ENCODE measurements at places on chromosomes 6 and 20.

DNA sequence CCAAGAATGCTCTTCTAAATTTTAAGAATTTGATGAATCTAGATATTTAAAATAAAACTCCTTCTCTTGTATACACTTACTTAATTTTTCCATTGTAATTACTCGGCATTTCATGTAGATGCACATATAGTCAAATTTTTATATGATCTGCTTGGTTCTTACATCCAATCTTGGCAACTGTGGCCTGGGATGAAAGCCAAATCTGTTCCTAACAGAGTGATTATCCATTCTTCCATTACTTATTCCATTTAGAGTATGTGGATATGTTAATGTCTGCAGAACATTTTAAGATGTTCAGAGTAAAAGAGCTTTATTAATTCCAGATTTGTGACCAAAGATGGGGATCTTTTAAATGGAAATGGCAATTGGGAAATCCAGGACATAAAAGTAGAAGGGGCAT, 144.1 kb upstream of the PDE7B start:
- no peak for DNase-seq

DNA sequence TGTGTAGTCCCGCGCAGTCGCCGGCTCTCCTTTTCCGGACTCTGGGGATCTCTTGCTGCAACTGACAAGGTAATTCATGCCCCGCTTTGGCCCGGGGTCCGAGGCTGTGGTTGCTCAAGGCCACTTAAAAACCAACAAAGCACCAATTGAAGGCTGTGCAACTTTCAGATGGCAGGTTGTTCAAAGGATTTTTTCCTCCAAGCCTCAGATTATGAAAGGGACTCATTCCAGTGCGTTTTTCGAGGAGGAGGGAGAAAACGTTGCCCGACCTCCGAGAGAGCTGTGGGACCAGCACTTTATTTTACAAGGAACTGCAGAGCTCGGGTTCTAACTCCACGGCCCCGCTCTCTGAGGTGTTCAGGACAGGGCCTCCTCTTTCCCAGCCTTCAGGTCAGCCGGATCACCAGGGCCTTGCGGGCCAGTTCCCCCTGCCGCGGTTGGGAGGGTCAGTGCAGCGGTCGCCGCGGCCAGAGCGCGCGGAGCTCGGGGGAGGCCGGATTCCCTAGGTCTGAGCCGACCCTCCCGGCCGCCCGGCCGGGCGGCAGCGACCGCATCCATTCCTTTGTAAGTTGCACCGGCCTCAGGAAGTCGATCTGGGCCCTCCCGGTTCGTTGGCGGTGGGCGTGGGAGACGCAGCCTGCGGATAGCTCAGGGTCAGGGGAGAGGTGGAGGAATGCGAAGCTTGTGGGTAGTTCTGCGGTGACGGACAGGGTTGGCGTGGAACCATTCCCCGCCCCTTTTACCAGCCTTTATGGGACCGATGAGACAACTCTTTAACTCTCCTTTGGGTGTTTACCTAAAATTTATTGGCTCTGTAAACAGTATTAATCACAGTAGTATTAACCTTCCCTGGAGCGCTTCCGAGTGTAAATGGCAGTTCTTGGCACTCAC, 1.6 kb downstream of the UTRN start:
- DNase-seq: peak; percentile 81

DNA sequence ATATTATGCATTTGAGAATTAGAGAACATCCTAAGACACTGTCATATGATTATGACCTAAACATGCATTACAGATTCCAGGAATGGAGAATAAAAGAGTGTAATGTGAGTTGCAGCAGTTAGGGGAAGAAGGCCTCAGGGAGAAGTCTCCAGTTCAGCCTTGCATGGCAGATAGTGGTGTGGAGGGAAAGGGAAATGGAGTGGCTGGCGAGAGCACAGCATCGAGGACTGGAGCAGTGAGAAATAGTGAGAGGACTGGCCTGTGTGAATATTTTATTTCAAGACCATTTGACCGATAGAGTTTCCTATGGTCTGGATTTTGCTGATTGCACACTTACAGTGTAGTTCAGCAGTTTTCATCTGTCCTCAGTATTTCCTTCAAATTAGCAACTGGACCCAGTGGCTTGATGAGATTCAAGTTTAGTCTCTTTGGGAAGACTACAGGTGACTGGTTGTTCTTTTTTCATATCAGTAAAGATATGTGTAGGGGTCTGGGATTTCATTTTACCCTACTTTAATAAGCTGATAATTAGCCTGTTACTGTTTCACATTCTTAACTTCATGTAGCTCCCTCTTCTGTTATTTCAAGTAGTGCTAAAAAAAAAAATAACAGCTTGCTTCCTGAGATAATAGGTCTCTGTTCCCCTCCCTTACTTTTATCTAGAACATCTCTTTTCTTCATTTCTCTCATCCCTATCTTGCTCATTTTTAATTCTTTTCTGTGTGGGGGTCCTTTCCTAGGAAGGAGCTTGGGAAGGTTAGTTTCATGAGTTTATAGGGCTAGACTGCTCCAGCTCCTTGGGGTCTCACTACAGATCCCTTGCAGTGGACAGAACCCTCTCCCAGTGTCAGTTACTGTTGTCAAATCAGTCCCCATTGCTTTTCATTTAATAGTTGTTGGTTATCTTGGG, 27.9 kb downstream of the BLTP3A start:
- DNase-seq: no peak

DNA sequence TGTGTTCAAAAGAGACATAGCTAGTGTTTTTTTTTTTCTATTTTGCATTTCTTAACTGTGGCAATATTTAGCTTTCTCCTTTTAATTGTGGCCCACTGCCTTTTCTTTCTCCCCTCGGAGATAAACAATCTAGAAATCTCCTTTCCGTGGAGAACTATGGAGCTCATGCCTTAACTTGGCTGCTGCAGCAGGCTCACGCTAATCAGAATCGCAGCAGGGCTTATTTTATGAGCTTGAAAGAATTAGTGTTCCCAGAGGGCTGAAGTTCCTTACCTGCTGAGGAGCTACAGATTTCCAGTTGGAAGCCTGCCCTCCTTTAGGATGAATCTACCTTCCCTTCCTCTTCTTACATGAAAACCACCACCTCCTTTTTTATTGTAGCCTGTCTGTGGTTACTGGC, 35.6 kb downstream of the CTNNBL1 start:
- no peak for DNase-seq

GRCh38 chr6:20542927-20543602, 8.8 kb downstream of the CDKAL1 start:
- peak; percentile 62 for DNase-seq

DNA sequence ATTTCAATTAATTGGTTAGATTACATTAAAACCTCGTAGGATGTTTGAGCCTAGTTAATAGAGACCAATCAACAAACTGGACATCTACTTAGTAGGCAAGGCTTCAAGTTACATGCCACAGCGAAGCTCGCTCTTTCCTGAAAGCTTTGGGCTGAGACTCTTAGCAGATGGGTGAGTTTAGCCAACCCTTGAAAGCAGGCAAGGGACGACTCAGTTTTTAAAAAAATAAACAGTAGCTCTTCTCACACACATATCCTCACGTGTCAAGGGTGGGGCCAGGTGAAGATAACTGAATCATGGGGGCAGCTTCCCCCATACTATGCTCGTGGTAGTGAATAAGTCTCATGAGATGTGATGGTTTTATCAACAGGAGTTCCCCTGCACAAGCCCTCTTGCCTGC, 775 bp downstream of the MTFR2 start:
- peak; percentile 9 for DNase-seq

DNA sequence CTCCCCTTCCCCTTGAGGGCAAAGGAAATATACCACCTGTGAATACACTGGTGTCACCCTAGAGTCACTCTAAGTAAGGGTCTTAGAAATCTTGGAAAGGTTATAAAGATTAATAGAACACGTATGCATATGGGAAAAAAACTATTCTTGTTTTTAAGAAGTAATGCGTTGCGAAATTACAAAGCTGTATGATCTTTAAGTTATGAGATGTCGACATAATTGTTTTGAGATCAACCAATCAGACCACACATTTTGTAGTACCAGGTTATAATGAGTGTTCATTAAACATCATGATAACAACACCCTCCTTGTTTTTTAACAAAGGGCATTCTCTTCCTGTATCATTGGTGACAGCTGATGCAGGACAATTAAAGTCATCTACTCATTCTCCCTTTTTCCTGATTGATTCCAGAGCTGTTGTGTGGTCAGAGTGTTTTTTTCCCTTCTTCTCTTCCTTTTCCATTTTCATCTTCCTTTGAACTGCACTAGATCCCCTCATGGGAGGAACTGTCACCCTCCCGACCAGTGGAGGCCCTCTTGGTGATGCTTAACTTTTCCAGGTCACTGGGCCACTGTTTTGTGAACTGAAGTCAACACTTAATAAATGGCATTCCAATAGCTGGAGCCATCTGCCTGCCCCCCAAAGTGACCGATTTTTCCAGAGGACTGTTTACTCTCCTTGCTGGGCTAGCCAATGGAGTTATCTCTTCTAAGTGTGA, 37.0 kb downstream of the PRDM1 start:
- DNase-seq: no peak
